Caco-2 (cell line): ENCODE measurements at places on chromosomes 6 and 20. TPM values are rescaled to one million over a fixed set of nuclear protein-coding genes. Genes with fewer than 3 reads are reported as not detected.

Gene PTCRA
- not detected in 2 replicates for total RNA-seq

DNA sequence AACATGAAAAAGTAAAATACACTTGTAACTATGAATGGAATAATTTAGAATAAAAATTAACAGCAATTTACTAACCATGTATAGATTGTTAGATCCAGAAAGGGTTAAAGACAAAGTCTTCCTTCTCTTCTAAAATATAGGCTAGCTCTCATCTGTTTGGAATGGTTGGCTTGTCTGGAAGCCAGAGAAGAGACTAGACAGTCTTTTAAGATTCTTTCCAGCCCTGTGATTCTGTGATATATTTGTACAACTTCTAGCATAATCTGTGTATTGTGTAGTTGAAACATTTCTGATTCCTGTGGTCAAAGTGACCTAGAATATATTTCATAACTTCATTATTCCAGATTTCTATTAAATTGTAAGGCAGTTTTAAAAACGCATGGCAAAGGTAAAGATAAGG is 196.6 kb downstream of the UST start:
- no peak for DNase-seq

Gene BANF2
- 2.1 and 3.0 TPM in 2 replicates for total RNA-seq

Gene AFG1L
- 7.2 and 10.2 TPM in 2 replicates for total RNA-seq

- DNase-seq, result no peak
Observed at GRCh38 chr6:130565696-130566095, 199.9 kb downstream of the TMEM200A start.
